ENCODE measurements at places on chromosomes 6 and 20.

DNA sequence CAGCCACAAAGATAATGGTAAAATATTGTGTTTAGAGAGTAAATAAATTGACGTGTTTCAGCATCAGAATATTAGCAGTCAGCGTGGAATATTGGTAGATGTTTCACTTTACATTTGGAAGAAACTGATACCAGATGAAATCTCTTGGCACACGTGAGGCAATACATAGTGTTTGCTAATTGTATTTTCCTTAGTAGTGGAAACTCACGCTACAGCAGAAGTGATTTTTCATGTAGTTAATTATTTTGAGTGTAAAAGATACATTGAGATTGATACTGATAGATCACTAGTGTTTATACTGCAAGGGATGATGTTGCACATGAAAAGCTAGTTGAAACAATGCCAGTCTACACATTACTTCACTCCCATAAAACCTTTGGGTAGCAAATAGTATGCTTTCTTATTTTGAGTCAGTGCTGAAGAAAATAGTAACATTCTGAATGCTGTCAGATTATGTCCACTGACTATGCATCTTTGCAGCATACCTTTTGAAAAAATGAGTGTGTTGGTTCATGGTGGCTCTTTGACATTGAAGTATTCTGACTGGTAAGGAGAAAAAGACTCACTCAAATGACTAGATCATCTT is 59.3 kb downstream of the CD2AP start:
- DNase-seq = no peak

GRCh38 chr6:27742833-27743573 is 169.2 kb downstream of the OR2B2 start:
- DNase-seq = no peak

GRCh38 chr20:1466211-1467081 is at the start of gene NSFL1C:
TSS of gene NSFL1C (minus strand) at chr20:1466849. CDS start at chr20:1466824, 25 bp downstream.
- peak; percentile 98 for DNase-seq

DNA sequence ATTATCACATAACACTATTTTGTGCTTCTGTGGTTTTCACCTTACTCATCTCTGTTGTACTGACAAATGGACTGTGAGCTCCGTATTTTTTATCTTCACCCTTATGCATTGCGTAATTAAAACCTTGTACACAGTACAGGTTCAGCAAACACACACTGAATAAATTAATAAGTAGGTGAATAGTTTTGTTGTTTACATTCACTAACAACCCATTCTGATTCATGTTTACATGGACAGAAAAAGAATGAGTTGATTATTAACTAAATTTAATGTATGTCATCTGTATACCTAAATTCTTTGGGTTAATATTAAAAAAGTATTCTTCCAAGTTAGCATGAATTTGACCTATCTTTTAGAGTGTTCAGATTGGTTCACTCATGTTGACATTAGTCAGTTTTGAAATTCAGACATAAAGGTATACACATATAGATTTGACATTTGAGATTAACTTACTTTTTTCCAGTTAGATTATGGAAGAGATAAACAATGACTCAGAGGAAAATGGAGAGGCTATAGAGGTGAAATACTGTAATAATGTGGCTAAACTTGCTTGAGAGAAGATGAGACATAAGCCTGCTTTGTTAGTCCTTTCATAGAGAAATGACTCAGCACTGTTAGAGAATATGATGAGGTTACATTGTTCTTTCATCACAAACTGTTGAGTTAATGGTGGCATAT is 541.7 kb upstream of the FLRT3 start:
- no peak for DNase-seq

DNA sequence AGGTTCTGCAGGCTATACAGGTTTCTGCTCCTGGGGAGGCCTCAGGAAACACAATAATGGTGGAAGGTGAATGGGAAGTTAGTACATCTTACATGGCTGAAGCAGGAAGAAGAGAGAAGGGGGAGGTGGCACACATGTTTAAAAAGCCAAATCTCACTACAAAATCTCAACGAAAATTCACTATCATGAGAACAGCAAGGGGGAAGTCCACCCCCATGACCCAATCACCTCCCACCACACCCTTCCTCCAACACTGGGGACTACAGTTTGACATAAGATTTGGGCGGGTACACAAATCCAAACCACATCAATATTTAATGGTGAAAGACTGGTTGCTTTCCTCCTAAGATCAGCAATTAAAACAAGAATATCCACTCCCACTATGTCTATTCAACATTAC is 13.8 kb upstream of the POLR1H start:
- no peak for DNase-seq

DNA sequence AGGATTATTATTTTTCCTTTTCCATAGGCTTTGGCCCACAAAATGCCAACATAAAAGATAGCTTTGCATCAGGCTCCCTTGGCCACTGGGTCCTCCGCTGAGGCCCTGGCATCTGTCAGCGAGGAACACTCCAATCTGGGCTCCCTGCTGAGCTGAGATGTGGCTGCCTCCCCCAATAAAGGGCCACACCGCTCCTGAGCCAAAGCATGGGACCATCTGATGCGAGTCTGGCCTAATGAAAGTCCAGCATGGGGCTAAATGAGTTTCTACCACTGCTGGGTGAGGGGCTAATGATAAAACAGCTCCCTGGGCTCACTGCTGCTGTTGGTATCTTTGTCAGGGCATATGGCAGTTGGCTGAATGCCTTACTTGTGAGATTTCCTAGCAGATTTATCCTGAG is 817.5 kb upstream of the SLC35B3 start:
- DNase-seq = no peak

- no peak for DNase-seq
Measured at GRCh38 chr6:99297006-99297405, 52.5 kb downstream of the FAXC start.

- no peak for DNase-seq
Measured at GRCh38 chr6:134657751-134658527, 292.0 kb downstream of the ALDH8A1 start.

GRCh38 chr20:4946986-4947385 is 54.3 kb downstream of the SLC23A2 start:
- no peak for DNase-seq

GRCh38 chr6:20204512-20204894 is 7.8 kb downstream of the MBOAT1 start:
- no peak for DNase-seq

DNA sequence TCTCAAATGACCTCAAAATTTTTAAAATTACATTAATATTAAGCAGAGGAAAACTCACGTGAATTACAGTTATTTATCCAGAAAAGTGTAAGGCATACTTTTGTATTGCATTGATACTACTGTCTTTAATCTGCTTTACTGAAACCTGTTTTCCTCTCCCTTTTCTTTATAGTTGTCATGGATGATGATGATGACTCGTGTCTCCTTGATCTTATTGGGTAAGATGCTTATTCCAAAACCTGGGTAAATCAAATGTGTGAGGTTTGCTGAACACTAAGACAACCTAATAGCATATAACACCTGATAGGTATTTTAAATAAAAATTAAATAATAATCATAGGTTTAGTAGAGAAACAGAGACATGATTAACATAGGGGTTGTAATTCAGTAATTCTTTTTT is 40.0 kb downstream of the BICRAL start:
- DNase-seq = no peak

DNA sequence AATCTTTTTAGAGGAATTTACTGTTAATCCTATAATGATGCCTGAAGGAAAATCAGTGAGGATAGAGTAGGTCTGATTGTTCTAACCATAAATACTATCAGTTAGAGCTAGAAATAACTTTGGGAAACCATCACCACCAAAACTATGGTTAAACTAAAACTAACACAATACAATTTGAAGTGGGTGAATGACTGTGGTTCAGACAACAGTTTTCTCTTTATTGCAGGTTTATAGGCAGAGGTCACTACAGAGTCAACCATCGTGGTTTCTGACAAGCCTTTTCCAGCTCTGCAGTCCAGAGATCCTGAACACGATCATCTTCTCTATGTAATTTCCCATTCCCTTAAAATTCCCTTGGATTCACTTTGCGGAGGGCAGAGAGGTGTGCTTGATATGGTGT is 134.3 kb downstream of the IBTK start:
- DNase-seq = no peak

- no peak for DNase-seq
Measured at GRCh38 chr6:159892053-159892452, 1.3 kb downstream of the MAS1 start.

GRCh38 chr20:44137266-44137801 is 49.7 kb downstream of the JPH2 start:
- no peak for DNase-seq

DNA sequence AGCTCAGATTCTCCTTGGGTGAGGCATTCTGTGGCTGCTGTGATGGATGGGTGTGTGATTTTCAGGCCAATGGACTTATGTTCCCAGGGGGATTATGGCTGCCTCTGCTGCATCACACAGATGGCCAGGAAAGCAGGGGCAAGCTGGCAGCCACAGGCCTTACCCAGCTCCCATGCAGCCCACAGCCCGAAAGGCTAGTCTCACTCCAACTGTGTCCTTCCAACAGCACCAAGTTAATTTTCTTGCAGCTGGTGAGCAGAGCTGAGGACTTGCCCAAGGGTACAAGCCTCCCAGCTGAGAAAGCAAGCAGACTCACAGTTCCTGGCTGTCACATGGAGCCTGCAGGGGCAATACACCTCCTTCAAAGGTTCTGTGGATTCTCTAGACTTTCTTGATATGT is 155.2 kb upstream of the KHDRBS2 start:
- no peak for DNase-seq

GRCh38 chr6:11425431-11425871 is 112.1 kb upstream of the TMEM170B start:
- no peak for DNase-seq

GRCh38 chr20:10249048-10249770 is 30.6 kb downstream of the SNAP25 start:
- DNase-seq = no peak

Measured in stimulated activated CD4-positive, alpha-beta T cell treated with anti-CD3 and anti-CD28 coated beads, Interleukin-15, amount 100 ng/mL, for 1 hour (primary cell).